ENCODE measurements at places on chromosomes 7 and 10.

- no peak for DNase-seq
These were observed 13.3 kb downstream of the CYP2W1 start for GRCh38 chr7:996079-996872.

GRCh38 chr7:12646139-12646538, 41.3 kb upstream of the ARL4A start:
- DNase-seq: no peak

DNA sequence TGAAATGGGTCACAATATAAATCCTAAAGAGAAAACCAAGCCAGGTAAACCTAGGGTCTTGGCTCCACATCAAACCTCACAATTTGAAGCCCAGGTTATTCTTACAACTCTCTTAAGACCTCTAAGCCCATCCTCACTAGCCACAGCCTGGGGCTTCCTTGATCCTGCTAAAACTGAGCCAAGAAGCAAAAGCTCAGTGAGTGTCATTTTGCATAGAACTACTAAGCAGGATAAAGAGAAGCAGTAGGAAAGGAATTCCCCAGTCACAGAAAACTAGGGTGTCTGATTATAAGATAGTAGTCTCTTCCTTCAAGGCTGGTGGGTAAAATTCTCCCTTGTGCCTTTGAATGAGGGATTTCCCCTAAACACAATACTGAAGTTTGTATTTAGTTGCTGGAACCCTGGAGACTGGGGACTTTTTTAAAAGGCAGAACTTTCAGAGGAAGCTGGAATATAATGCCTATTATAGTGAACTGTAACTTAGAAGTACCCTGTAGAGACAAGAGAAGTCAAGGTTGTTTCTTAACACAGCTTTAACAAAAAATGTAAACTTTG, 196.6 kb upstream of the KIAA1217 start:
- DNase-seq: no peak

GRCh38 chr10:50226610-50227009, 24.7 kb downstream of the ASAH2 start:
- no peak for DNase-seq

DNA sequence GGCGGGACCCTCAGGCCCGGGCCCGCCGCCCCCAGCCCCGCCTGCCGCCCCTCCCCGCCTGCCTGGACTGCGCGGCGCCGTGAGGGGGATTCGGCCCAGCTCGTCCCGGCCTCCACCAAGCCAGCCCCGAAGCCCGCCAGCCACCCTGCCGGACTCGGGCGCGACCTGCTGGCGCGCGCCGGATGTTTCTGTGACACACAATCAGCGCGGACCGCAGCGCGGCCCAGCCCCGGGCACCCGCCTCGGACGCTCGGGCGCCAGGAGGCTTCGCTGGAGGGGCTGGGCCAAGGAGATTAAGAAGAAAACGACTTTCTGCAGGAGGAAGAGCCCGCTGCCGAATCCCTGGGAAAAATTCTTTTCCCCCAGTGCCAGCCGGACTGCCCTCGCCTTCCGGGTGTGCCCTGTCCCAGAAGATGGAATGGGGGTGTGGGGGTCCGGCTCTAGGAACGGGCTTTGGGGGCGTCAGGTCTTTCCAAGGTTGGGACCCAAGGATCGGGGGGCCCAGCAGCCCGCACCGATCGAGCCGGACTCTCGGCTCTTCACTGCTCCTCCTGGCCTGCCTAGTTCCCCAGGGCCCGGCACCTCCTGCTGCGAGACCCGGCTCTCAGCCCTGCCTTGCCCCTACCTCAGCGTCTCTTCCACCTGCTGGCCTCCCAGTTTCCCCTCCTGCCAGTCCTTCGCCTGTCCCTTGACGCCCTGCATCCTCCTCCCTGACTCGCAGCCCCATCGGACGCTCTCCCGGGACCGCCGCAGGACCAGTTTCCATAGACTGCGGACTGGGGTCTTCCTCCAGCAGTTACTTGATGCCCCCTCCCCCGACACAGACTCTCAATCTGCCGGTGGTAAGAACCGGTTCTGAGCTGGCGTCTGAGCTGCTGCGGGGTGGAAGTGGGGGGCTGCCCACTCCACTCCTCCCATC, 82.7 kb downstream of the PAX2 start:
- no peak for DNase-seq

DNA sequence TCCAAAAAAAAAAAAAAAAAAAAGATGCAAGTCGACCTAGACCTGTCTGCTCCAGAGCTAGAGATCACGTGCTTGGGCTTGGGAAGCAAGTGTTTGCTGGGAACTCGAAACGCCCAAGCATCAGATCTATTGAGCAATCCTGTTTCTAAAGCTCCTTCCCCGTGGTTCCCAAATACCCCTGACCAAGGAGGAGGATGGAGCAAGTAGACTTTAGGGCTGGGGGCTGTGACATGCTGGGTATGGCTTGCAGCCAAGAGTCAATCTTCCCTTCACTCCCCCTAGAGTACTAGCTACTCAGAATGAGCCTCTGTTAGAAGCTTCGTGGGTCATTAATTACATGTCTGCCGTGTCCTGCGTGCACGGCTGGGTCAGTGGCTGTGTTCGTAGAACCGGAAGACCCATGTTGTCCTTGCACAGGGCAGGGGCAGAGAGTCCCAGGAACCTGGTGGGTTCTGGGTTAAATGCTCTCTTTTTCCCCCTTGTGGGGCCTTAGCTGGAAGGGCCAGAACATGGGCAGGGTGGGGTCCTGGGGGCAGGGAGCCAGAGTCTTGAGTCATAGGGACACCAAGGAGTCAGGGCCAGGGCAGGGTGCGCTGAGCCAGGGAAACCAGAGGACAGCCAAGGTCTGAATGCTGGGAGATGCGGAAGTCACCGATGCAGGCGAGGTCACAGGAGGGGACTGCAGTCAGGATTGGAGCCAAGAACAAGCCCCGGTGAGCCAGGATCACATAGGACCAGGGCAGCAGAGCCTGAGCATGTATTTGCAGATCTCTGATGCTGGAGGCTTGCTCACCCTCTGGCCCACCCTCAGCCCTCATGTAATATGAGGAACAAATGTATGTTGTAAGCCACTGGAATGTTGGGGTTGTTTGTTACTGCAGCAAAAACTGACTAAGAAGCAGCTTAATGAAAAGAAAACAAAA, 34.6 kb upstream of the TPST1 start:
- no peak for DNase-seq

DNA sequence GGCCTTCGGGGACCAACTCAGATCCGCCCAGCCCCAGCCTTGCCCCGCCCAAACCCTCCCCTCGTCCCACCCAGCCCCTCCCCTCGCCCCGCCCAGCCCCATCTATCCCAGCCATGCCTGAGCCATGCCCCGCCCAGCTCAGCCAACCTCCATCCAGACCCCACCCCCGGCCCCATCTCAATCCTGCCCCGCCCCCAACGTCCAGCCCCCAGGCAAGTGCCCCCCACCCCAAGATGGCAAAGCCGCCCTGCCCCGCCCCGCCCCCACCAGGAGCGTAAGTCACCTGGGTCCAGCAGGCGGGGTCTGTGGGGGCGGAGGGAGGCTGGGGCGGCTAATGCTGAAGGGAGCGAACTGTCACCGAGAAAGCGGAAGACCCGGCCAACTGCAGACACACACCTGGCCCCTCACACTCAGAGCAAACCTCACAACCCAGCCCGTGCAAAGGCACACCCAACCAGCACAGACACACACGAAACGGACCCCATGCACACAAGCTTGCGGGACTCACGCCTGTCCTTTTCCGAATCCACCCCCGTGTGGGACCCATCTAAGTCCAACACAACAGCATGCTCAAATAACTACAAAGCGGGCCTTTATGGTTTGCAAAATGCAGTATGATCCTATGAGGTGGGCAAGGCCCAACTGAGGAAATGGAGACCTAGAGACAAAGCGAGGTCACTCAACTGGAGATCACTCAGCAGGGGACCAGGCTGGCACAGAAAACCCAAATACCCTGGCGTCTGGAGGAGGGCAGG, 11.5 kb upstream of the OGA start:
- no peak for DNase-seq

DNA sequence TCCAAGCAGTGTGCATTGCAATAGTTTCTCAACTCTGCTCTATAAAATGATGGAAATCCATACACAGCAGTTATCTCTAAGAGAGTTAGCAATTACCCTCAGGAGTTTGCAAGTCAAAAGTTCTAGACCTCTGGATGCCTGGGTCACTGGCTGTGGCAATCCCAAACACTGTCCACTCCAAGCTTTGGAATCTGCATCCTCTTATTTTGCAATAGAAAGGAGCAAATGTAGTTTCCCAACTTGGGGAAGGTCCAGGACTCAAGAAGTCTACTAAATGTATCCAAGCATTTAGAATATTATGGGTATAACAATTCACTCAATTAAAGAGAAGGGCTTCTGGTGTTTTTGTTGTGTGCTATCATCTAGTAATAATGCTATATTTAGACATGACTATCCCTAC, 131.3 kb upstream of the NRP1 start:
- DNase-seq: no peak

DNA sequence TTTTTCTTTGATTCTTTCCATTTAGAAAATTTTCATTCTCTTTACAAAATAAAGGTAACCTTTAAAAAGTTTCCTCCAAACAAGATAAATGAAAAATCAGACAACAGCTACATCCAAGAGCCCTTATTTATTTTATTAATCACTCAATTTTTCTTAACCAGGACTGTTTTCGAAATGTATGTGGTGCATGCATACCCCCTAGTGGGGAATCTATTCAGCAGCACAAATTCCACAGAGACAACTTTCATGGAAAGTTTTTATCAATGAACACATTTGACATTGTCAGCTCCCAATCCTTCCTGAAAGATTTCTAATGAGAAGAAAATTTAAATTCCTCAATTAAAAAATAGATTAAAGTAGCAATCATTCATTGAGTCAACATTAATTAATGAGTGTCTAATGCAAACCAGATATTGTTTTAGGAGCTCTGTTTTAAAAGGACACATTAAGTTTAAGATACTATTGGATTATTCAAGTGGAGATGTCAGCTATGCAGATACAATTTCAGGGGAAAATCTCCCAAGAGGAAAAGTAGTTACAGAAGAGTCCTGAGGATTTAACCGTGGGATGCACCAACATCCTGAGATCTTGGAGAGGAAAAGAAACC, 5.2 kb upstream of the HTR7 start:
- no peak for DNase-seq

DNA sequence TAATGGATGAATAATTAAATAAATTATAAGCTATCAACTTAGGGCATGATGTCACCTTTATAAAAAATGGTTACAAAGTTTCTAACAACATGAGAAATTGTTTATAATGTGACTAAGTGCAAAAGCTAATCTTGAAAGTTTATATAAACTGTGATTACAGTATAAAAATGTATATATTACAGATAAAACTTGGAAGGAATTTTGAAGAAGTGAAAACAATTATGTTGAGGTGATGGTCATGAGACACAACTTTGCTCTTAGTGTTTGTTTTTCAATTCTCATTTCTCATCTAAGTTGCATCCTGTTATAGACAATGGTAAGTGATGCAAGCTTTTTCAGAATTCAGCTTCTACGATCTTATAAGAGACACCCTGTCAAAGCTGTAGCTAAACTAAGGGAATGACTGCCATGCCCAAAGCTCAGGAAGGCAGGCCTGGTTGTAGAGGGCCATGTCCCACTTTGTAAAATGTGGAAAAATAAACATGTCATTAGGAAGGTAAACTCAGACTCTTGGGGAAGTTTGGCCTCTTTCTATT, 23.9 kb downstream of the MACC1 start:
- DNase-seq: no peak

DNA sequence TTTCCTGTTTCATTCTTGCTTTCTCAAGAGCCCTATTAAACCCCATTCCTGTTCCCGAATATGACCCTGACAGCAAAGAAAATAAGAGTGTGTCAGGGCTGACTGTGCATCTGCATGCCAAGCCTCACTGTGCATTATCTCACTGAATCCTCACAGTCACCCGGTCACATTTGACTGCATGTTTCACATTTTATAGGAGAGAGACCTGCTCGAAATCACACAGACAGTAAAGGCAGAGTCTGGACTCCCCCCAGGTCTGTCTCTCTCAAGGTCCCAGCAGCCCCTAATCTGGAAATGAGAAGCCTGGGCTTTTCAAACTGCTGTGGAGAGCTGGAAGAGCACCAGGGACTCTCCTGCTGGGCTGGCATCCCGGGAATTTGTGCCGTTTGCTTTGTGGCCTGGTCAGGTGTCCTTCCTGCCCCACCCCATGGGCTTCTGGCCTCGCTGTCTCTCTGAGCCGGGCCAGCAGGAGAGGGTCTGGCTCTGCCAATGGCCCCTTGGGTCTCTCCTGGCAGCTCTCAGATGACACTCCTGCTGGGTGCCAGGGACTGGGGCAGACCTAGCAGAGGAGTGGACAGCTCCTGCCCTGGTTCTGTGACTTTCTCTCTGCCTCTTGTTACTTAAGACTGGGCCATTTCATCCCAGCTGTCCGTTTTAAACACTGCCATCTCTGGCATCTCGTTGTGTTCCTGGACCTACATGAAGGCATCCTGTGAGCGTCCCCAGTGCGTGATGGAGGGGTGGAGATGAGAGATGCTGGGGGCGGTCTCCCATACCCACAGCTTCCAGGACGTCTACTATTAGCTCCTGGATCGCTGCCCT, 173.6 kb downstream of the ARHGAP12 start:
- no peak for DNase-seq

DNA sequence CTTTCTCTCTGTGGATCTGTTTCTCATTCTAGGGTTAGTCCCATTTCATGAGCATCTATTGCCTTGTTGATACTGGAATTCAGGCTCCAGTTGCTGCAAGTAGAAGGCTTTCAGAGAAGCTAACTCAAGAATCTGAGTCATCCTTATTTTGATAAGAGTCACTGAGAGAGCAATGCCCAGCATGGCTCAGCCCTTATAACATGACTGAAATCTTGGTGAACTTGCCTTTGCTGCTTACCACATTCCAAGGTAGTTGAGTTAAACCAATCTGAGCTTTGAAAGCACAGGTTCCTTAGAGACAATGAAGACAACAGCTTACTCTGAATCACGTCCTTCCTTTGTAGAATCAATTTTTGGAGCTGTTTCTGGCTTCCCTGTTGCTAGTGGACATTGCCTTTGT, 53.6 kb upstream of the CHCHD3 start:
- no peak for DNase-seq

DNA sequence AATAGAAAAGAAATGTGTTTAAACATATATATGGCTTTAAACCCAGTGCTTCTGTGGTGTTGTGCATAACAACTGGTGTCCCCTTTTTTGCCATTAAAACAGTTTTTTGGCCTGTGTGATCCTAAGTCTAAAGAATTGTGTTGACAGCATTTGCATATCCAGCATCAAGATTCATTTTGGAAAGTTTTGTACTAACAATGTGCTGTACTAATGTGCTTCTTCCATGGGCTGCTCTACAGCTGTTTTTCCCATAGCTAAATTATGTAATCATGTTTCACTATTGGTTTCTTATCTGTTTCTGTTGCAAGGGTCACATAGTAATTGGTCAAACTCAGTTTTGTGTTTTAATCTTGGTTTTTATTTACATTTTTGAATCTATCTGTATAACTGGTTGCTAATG, 5.5 kb downstream of the CNNM2 start:
- DNase-seq: no peak

- no peak for DNase-seq
These were observed 165.8 kb downstream of the CCSER2 start for GRCh38 chr10:84493951-84494848.

- DNase-seq: no peak
These were observed 103.8 kb upstream of the AKR1E2 start for GRCh38 chr10:4721999-4722753.

- no peak for DNase-seq
These were observed 20.6 kb upstream of the RASSF4 start for GRCh38 chr10:44938956-44939355.

Data from cortex of kidney (tissue), 1 donor.